ENCODE measurements at places on chromosomes 7 and 10.

- DNase-seq = no peak
These were observed 40.1 kb downstream of the KCNH2 start for GRCh38 chr7:150937848-150938561.

DNA sequence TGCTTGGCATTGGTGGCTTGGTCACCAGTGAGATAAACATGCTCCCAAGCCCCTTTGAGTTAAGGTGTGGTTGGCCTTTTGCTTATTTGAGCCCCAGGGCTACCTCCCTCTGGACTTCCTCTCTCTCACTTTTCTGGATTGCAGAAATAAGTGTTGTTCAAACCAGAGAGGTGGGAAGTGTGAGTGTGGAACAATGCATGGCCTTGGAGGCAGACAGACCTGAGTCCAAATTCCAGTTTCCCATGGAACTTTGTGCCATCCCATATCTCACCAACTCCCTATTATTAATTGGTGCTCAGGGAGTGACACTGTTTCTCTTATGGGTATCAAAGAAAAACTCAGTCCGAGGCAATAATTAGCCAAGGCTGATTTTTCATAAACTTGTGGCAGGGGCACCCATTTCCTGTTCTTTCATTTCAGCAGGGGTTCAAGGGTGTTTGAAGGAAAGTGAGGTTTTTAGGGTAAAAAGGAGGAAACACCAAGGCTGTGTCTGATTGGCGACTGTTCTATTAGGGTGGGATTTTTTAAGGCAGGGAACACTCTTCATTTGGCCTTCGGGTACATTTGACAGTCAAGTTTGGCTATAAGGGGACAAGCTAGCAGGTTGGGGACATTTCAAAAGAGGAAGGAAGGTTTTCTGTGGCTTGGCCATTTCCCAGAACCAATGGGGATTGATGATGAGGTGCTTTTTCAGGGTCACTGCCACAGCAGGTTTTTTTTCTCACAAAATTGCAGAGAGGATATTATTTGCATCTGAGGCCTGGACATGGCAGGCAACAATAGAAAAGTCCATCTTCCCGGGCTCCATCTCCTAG lies 148.8 kb upstream of the NPY start:
- DNase-seq = no peak

DNA sequence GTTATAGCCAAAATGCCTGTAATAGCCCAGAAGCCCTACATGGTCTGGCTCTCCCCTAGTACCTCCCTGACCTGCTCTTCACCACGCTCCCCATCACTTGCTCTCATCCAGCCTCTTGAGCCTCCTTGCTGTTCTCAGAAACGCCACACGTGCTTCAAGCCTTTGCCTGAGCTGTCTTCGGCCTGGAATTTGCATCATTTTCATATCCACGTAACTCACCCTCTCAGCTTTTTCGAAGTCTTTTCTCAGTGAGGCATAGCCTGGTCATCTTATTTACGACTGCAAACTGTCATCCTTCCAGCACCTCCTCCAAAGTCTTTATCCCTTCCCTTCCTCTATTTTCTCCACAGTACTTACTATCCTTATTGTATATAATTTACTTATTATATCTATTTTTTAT lies 151.0 kb upstream of the AHR start:
- DNase-seq = no peak

- DNase-seq = no peak
These were observed 67.7 kb downstream of the BRAF start for GRCh38 chr7:140857048-140857447.

DNA sequence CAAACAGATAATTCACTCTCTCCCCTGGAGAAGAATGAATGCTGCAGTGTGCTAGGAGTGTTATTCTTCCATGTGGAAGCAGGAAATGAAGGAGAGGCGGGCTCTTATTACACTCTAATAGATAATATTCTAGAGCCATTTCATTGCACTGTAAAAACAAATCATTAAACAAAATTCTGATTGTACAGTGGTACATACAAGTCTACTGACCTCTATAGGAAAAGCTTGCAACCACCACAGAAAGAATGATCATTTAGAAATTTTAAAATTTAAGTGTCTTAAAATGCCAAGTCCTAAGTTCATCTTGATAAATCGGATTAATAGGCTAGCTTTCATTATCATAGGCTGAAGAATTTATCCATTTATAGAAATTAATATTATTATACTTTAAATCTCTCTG lies 960.3 kb upstream of the LRRN3 start:
- DNase-seq = no peak

DNA sequence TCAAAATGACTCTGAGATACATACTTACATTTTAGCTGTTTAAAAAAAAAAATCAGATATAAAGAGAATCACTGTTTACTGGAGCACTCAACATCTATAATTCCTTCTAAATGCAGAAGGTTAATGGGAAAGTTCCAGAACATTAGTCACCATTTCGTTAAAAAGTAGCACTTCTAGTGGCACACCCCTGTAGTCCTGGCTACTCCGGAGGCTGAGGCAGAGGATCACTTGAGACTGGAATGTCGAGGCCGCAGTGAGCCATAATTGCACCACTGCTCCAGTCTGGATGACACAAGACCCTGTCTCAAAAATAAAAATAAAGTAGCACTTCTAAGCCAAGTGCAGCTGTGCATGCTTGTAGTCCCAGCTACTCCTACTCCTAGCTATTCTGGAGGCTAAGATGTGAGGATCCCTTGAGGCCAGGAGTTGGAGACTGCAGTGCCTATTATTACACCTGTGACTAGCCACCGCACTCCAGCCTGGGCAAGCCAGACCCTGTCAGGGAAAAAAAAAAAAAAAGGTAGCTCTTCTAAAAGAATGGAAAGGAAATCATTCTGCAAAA lies 2.2 kb downstream of the FGFBP3 start:
- DNase-seq = no peak

GRCh38 chr10:100307684-100308083 lies 21.2 kb upstream of the BLOC1S2 start:
- DNase-seq = no peak

- no peak for DNase-seq
These were observed 5.9 kb upstream of the PRSS58 start for GRCh38 chr7:142263598-142264380.

DNA sequence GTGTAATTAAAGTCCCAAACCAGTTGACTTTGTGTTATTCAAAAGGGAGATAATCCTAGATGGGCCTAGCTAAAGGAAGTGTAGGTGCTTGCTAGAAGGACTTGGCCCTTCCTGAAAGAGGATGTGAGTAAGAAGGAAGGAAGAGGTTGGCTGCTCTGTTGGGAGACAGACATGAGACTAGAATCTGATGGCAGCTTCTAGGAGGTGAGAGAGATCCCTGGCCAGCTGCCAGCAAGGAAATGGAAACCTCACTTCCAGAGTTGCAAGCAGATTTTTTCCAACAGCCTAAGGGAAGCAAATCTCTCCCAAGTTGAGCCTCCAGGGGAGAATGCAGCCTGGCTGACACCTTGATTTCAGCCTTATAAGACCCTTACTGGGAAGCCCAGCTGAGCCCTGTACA lies 368.4 kb upstream of the ZMIZ1 start:
- no peak for DNase-seq

DNA sequence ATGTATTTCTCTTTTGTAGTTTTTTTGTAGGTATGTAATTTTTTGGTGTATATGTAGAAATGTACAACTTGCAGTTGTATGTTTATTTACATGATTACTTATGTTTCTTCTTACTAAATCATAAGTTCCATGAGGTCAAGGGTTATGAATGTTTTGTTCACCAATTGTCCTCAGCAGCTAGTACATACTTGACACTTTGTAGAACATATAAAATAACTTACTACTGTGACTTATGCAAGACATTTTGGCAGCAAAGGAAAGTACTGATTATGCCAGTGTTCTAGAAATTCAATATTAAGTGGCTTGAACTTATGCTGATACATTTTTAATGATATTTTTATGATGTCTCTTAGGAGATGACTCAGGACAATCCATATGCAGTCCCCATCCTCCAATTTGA lies 209.6 kb downstream of the DKK1 start:
- DNase-seq = no peak

DNA sequence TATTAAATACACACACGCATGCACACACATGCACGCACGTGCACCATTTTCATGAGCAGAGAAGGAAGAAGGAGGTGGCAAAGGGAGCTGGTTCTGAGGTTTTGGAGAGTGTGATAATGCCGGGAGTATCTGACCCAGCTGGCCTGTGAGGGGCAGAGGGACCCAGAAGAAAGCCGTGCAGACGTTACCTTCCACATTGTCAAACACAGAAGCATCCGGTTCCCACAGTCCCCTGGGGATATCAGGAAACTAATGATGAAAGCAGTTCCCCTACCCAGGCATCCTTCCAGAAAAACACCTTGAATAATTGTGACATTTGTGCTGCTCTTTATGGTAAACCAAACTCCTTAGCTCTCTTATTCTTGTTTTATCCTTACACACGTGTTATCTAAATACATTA lies 85.7 kb upstream of the FAM180A start:
- DNase-seq = no peak

- DNase-seq = no peak
These were observed 48.6 kb upstream of the MKI67 start for GRCh38 chr10:128174581-128175559.

- DNase-seq = no peak
These were observed 209.6 kb upstream of the VWC2 start for GRCh38 chr7:49563693-49564378.

GRCh38 chr7:129356176-129356575 lies 78.1 kb upstream of the STRIP2 start:
- no peak for DNase-seq

- DNase-seq = no peak
These were observed 84.9 kb upstream of the ADRB1 start for GRCh38 chr10:113958631-113959382.

DNA sequence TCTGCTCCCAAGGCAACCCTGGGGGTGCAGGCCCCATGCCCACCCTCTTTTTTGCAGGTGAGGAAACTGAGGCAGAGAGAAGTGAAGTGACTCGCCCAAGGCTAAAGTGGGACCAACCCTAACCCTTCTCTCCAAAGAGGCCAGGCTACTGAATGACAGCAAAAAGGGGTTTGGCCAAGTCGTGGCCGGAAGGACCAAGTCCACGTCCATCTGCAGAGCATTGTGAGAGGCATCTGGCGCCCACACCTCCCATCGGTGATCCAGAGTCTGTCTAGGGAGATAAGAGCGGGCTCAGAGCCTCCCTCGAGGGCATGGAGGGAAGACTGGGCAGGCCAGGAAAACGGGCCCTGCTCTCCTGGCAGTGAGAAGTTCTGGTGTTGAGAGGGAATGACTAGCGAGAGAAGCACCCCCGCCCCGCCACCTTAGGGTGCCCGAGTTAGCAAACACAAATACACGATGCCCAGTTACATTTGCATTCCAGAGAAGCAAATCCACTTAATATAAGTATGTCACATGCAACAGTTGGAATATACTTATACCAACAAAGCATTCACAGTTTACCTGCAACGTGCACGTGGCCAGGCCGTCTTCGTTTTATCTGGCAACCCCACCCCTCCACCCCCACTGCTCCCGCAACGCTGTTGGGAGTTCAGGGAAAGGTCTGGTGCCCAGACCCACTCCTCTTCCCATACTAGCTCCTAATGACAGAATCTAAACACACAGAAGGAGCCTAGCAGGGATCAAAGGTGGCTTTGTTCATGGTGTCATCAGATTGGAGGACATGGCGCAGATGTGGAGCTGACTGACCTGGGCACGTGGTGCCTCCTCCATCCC lies 124.9 kb downstream of the OAT start:
- DNase-seq = no peak

DNA sequence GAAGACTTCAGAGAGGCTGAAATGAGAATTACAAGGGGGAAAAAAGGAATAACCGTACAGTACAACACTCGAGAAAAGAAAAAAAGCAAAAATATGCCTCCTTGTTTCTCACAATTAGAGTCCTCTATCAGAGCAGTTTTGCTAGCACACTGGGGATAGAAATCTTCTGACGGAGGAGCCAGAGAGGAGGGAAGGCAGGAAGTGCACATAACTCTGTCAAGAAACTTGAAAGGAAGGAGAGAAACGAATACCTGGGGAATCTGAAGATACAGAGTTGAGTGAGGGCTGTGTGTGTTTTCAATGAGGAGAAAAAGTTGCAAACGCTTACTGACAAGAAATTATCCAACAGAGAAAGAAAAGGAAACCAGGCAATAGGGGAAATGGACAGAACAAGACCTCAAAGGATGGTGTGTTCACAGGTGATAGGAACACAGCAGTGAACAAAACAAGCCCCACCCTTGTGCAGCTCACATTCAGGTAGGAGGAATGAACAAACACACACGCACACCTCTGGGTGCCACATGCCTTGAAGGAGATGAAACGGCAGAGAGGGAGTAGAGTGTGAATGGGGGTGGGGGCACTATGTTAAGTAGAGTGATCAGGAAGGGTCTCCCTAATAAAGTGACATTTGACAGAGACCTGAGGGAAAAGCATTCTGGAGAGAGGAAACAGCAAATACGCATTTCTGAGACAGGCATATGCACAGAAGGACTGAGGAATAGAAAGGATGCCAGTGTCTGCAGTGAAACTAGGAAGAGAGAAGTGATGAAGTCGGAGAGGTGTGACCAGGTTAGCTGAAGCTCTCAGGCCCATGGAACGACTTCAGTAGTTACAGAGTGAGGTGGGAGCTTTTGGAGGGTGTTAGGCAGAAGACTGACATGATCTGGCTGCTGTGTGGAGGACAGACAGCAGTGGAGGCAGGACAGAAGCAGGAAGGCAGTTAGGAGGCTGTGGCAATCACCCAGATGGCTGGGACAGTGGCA lies 46.7 kb upstream of the SPOCK2 start:
- no peak for DNase-seq

DNA sequence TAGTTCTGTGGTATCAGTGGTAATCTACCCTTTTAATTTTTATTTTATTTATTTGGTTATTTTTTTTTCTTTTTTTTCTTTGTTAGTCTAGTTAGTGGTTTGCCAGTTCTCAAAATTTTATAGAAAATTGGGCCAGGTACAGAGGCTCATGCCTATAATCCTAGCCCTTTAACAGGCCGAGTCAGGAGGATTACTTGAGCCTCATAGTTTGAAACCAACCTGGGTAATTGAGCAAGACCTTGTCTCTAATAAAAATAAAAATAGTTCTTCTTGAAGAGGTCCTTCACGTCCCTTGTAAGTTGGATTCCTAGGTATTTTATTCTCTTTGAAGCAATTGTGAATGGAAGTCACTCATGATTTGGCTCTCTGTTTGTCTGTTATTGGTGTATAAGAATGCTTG lies 51.5 kb downstream of the PPP1R3A start:
- DNase-seq = no peak

DNA sequence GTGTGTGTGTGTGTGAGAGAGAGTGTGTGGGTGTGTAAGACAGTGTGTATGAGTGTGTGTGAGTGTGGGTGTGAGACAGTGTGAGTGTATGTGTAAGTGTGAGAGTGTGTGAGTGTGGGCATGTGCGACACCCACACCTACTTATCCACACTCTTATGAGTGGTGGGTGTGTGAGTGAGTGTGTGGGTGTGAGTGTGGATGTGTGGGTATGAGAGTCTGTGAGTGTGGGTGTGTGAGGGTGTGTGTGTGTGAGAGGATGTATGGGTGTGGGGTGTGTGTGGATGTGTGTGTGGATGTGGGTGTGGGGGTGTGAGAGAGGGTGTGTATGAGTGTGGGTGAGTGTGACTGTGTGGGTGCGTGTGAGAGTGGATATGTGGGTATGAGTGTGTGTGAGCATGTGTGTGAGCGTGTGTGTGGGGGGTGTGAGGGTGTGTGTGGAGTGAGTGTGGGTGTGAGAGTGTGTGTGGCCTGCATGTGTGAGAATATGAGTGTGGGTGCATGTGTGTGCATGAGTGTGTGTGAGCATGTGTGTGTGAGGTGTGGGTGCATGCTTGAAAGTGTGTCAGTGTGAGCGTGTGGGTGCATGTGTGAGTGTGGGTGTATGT lies 15.1 kb downstream of the VWC2 start:
- DNase-seq = no peak

- DNase-seq = no peak
These were observed 90.4 kb downstream of the TAF3 start for GRCh38 chr10:7908541-7909210.

Data from activated CD8-positive, alpha-beta memory T cell treated with anti-CD3 and anti-CD28 coated beads, Interleukin-2, amount 50 U/mL, for 48 hours (primary cell).